ENCODE measurements at places on chromosomes 5 and 9.

- no peak for DNase-seq
Measured at GRCh38 chr9:26551971-26552370, 340.6 kb downstream of the CAAP1 start.

- no peak for DNase-seq
Measured at GRCh38 chr5:147534172-147534951, 24.5 kb upstream of the DPYSL3 start.

GRCh38 chr5:122236270-122237040, 75.6 kb upstream of the SNCAIP start:
- DNase-seq: no peak

DNA sequence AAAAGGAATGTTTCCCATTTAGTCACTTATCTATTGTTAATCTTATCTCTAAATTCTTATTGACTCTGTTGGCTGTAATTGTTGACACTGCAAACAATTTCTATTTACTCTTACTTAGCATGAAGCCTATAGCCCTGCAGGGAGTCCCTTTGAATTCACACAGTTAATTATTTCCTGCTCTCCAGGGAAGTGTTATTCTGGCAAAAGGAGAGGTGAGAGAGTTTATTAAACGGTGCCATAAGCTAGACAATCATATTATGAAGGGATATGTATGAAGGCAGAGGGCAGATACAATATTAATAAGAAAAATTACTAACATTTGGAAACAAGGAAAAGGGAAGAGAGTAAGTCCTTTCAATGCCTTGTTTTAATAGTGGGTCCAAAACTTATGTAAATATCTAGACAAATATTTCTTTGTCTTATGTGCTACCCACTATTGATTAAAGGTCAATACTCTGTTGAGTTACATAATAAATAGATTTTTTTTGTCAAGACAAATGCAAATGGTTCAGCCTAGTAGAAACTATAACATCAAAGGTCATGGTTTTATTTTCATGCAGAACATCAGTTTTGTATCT, 107.1 kb downstream of the CDH18 start:
- no peak for DNase-seq

DNA sequence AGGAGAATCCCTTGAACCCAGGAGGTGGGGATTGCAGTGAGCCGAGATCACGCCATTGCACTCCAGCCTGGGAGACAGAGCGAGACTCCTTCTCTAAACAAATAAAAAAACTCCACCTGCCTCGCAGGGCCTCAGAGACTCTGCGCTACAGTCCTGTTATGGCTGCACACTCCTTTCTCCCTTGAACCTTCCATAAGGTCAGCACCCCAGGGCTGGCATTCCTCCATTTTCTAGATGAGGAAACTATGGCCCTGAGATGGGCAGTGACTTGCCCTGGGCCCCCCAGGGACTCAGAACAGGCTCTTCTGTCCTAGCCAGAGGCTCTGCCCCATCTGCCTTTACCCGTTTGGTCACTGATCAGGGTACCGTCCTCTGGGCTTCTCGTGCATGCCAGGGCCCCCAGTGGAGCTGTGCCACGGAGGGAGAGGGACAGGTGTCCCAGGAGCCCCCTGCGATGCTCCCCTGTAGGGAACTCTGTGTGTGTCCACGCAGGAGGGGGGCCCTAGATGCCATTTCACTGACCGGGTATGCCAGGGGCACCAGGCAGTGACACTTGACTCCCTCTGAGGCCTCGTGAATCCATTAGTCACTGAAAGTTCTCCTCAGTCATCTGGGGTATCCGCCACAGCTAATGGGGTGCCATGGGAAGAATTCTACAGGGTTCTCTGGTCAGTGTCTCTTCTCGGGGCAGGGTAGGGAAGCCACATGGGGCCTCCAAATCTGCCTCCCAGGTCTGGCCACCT, 16.2 kb downstream of the RALGDS start:
- DNase-seq: no peak

DNA sequence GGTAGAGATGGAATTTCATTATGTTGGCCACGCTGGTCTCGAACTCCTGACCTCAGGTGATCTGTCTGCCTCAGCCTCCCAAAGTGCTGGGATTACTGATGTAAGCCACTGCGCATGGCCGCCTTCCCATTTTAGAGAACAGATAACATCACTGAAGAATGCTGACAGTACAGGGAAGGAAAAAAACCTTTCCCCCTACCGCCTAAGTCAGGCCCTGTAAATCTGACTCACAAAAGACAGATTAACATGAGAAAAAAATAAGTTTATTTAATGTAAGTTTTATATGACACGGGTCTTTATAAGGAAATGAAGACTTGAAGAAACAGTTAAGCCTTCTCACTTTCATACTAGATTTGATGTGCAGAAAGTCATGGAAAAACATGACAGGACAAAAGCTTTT, 227.2 kb upstream of the ZNF608 start:
- no peak for DNase-seq

DNA sequence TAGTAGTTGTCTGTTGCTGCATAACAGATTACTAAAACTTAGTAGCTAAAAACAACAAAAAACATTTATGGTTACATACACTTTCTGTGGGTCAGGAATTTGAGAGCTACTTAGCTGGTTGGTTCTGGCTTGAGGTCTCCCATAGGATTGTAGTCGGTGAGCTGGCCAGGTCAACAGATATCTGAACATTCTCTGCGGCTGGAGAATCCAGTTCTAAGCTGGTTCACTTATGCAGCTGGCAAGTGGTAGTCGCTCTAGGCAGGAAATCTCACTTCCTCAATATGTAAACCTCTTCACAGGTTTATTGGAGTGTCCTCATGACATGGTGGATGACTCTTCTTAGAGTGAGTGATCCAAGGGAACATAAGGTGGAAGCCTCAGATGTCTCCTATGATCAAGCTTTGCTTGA, 65.7 kb upstream of the TNFAIP8 start:
- DNase-seq: no peak

GRCh38 chr5:80986382-80986781, 26.2 kb downstream of the RASGRF2 start:
- no peak for DNase-seq
